Cerebellum (tissue), 4 donors: ENCODE measurements at places on chromosomes 1 and 21.

GRCh38 chr1:59331686-59332620, 35.1 kb downstream of the FGGY start:
- no peak for DNase-seq

DNA sequence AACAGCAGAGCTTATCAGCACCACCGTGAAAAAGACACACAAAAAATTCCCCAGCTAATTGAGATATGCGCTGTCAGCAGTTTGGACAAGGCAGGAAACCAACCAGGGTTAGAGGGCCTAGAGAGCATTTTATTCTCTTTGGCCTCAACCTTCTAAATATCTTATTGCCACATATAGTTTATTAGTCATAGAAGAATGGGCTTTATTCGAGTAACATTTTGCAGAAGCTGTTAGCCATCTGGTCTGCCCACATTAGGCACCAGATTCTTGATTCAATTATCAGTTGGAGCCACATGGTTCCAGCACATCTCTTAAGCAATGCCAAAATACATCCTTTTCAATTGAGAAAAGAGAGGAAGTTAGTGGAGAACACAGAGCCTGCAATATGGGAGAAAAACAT, 109.9 kb upstream of the CXADR start:
- peak; percentile 8 for DNase-seq

GRCh38 chr1:225835856-225836255, 25.9 kb downstream of the EPHX1 start:
- DNase-seq = no peak

- DNase-seq = no peak
Measured at GRCh38 chr1:182968151-182968741, 15.3 kb upstream of the SHCBP1L start.

GRCh38 chr1:21491488-21492355, 17.5 kb upstream of the ALPL start:
- DNase-seq = no peak

DNA sequence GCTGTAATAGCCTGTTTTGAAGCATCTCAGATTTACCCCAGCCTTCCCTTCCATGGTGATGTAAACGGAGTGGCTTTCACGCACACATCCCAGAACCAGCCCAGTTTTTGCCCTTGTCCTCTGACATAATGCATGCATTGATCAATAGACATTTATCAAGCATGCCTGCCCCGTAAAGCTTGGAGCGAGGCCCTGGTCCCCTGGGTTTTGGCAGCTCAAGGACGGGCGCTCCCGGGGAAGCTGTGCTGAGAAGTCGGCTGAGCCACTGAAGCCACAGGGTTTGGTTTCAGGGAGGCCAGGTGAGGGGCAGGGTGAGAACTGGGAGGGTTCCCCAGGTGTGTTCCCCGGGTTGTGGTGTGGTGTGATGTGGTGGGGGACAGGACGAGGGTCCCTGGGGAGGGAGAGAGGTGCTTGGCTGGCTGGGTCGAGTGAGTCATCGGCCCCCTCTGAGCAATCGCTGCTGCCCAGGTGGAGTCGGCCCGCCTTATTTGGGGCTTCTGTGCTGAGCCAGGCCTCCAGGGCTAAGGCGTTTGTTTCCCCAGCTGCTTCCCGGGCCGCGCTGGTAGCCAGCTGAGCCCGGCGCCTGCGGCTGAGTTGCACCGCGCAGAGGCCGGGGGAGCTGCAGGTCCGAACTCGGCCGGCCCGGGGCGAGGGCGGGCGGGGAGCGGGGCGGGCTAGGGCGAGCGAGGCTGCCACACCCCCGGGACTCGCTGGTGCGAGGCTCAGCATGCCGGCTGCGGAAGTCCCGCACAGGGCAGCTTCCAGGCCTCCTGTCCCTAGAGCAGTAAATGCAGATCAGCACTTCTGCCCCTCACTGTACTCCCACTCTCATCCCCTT, 23.6 kb downstream of the ATP2B4 start:
- no peak for DNase-seq

DNA sequence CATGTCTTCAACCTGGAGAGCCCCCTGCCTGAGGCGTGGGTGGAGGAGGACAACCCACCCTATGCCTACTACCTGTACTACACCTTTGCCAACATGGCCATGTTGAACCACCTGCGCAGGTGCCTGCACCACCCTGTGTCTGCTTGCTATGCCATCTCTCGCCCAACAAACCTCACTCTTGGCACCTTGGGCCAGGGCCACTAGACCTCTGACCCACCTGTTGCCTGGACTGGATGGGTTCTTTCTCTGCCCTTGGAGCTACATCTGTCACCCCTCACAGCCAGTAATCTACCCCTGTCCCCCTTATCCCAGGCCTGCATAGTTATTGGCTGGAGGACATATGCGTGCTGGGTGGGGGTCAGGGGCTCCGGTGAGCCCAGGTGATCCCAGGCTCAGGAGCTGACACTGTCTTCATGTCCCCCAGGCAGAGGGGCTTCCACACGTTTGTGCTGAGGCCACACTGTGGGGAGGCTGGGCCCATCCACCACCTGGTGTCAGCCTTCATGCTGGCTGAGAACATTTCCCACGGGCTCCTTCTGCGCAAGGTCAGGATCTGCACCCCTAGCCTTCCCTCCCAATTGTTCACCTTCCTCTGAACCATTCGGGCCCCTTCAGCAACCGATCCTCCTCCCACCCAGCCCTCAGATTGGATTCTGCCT, 9.9 kb downstream of the AMPD2 start:
- DNase-seq = no peak

DNA sequence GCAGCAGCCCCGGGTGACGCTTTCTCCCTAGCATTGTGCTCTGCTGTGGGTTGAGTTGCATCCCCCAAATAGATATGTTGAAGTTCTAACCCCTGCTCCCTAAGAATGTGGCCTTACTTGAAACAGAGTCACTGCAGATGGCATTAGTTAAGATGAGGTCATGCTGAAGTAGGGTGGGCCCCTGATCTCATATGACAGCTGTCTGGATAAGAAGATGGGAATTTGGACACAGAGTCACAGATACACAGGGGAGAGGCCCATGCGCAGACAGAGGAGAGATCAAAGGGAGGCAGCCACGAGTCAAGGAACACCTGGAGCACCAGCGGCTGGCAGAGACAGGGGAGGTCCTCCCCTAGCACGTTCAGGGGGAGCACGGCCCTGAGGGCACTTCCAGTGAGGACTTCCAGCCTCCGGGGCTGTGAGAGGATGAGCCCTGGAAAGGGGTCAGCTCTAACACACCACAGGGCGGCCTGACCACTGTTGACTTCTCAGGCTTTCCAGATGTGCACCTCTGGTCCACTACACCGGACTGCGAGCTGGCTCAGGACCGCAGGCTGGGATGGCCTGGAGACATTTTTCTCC, 46.4 kb downstream of the ABCG1 start:
- DNase-seq = no peak

- DNase-seq = peak; percentile 49
Measured at GRCh38 chr21:39381009-39381408, 32.1 kb upstream of the HMGN1 start.

DNA sequence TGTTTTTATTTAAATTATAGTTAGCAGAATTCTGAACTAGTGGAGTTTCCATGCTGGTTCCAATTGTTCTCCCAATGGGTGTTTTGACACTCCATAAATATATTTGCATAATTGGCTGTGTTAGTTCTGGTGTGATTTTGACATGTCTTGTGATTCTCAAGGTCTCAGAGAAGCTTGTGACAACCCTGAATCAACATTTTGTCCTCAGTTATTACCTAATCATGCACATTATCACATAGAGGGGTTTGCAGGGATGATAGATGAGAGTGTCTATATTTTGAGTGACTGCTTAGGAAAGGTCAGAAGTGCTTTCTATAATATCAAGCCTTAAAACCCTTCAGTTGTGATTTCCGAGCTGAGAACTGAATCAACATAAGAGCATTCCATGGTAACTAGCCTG, 11.5 kb upstream of the KCNK2 start:
- no peak for DNase-seq

DNA sequence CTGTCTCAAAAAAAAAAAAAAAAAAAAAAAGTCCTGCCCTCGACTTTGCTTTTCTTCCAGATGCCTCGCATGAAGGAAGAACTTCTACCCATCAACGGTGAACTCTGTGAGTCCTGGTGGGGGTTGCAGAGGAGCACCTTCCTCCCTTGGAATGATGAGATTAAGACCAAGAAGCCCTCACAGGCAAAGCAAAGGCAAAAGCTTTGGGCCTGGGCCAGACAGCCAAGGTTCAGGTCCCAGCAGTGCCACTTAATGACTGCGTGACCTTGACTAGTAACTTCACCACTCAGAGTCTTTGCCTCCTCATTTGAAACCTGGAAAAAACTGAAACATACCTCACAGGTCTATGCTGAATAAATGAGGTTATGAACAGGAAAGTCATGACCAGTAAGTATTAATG, 55.5 kb downstream of the ZSCAN20 start:
- no peak for DNase-seq
